Stimulated activated CD8-positive, alpha-beta memory T cell treated with anti-CD3 and anti-CD28 coated beads, Interleukin-15, amount 100 ng/mL, for 24 hours (primary cell): ENCODE measurements at places on chromosomes 2 and 18.

- no peak for DNase-seq
Measured at GRCh38 chr2:231987124-231987727, 25.7 kb downstream of the DIS3L2 start.

DNA sequence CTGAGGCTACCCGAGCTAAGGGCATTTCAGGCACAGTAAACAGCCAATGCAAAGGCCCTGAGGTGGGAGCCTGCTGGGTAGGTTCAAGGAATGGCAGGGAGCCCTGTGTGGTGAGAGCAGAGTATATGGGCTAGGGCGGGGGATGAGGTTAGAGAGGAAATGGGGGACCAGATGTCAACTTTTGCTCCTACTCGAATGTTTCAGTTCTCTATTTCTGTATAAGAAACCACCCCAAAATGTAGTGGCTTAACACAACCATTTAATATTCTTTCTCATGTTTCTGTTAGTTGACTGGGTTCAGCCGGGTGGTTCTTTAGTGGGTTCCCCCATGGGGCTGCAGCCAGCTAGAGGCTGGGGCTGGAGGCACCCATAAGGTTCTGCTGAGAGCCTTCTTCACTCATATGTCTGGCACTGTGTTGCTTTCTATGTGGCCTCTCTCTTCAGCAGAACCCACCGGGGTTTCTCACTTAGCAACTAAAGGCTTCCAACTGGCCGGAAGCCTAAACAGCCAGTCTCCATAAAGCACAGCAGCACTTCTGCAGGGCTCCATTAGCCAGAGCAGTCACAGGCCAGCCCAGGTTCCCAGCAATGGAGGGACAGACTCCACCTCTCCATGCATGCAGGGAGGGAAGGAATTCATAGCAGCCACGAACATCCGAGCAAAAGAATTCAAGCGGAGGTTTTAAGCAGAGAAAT is 5.6 kb upstream of the ATOH8 start:
- no peak for DNase-seq

DNA sequence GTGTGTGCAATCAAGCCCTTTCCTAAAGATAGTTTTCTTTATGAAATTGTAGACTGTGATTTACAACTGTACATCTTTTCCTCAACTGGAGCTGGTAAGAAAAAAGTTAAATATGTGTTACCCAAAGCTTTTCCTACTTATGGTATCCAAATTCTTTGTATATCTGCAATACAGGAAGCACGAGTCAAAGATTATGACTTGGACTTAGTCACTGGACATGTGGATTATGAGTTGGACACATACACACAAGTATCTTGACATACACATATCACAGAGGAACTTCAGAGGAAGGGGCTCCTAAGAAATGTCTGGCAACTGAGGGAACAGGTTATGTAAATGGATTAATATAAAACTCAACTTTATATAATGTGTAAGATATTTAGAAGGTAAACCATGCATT is 35.2 kb downstream of the PRELID3A start:
- DNase-seq = no peak

- no peak for DNase-seq
Measured at GRCh38 chr2:232234922-232235615, 143.5 kb upstream of the ALPP start.

DNA sequence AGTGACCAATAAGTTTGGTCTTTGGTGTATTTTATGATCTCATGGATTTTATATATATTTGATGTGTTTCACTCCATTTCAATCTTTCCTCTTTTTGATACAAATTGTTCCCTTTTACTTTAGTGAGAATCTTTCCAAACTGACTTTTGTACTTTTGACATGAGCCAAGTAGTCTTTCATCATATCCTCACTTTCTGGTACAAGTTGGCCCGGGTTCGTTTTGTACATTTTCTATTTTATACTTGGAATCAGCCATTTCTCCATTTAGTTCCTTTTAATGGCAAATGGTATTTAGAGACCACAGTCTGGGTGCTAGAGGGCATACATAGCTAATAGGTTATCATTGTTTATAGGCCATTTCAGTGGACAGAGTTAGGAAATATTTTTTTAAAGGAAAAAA is 147.9 kb upstream of the MYO3B start:
- no peak for DNase-seq

- no peak for DNase-seq
Measured at GRCh38 chr2:187319441-187320108, 128.5 kb downstream of the CALCRL start.

DNA sequence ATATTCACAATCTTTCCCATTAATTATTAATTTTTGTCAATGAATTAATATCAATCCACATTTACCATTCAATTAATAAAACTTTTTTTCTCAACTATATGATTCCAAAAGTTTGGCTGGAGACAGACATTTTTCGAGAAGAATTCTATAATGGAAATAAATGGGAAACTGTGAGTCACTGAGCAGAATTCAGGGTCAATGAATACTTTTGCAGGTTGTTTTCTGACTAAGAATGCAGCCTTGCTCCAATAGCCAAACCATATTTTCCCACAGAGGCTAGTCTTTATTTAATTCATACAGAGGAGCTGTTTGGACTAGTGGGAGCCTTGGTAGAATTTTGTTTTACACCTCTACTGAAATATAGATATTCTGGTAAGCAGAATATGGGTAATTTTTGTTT is 82.3 kb downstream of the ARHGAP28 start:
- no peak for DNase-seq

DNA sequence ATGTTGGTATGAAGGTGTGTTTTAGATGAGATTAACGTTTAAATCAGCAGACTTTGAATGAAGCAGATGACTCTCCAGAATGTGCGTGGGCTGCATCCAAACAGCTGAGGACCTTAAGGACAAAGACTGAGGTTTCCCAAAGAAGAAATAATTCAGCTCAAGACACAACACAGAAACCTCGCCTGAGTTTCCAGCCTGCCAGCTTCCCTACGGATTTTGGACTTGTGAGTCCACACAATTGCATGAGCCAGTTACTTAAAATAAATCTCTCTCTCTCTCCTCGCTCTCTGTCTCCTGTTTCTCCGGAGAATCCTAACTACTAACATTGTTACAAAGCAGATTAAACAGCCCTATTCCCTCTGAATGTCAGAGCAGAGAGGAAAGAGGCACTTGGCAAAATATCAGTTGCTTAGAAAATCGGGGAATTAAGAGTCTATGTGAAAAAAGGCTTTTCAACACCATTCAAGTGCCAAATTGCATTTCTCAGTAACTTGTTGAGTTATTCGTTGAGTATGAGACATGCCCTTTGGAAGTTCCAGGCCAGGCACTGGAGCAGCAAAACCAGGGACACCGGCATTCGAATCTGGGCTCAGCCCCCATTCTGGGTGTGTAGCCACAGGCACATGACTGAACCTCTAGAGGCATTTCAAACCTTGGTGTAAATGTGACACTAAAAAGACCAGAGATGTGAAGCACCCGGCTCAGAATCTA is 174.6 kb upstream of the PID1 start:
- DNase-seq = no peak

- no peak for DNase-seq
Measured at GRCh38 chr2:677959-678550, 849 bp upstream of the TMEM18 start.

GRCh38 chr2:142321706-142322280 is 191.0 kb upstream of the LRP1B start:
- no peak for DNase-seq

- no peak for DNase-seq
Measured at GRCh38 chr2:227761740-227762476, 16.2 kb downstream of the SCYGR8 start.

GRCh38 chr18:51907687-51908597 is 432.1 kb upstream of the DCC start:
- DNase-seq = no peak
